NCI-H1417 treated with DMSO at 0.1 percent for 48 hours (cell line): ENCODE measurements at places on chromosomes 11 and 22.

DNA sequence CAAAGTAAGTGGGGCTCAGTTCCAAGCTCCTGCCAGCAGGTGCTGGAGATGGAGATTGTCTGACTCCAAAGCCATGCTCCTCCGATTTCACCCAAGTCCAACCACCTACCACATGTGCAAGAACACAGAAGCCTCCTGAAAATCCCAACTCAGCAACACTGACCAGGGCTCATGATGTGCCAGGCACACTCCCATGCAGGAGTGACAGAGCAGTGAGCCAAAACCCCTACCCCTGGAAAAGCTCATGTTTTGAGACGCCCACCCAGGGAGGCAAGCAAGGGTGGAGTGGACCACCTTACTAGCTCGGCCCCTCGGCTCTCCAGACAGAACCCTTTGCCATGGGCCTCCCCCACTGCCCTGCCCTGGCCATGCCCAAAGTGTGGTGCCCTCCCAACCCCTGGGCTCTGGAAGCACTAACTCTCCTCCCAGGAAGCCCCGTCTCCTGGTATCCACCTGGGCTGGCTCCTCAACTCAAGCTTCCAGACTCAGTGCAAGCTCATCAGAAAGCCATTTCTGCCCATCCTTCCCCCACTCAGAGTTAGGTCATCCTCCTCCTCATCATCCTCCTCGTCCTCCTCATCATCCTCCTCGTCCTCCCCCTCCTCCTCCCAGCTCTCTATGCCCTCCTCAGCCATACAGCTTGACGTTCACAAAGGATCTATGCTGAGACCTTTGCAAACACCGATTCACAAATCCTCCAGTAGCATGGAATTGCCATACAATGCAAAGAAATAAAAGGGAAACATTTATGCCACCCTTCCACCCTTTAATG lies 154.9 kb downstream of the MPPED1 start:
- no peak for DNase-seq

DNA sequence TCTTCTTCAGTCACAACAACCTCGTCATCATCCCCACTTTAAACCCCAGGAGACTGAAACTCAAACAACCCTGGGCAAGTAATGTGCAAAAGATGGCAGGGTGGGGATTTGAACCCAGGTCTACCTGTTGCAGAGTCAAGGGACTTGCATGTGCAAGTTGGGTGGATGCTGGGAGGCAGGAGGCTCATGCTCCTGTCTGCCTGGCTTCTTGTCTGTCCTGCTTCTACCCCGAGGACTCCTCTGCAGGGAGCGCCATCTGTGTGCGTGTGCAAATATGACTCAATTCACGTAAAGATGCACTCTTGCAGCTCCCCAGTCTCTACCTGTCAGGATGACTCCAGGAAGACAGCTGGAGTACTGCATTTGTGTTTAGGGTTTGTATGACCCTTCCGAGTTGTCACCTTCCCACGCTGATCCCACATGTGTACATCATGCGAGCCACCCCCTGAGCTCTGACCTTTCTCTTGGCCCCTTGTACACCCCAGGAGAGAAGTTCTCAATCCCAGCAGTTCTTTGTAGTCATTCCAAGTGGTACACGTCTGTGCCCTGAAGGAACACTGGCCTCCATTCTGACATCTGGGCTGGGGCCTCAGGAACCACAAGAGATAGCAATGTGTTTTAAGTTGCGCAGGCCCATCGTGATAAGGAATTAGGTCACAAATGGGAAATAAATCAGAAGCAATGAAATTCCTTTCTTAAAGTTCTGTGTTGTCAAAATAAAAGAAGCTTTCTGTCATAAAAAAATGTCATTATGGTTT lies 95.7 kb downstream of the CWC15 start:
- no peak for DNase-seq

DNA sequence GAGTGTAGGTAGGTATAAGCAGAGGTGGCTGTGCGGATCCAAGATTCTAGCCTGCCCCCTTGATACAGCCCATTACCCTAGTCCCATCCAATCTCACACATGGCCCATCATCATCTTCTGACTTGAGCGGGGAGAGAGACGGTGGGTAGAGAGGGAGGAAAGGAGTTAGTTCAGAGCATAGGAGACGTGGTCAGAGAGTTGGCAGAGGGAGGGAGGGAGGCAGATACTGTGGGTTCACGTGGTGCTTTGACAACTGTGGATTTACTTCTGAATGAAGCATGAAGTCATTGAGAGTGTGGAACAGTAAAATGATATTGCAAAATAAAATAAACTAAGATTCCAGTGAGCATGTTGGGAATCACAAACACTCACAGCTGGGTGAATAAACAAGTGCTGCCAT lies 31.4 kb upstream of the VPREB1 start:
- DNase-seq: no peak

- DNase-seq: no peak
Measured at GRCh38 chr11:96197801-96198701, 144.9 kb downstream of the MAML2 start.

GRCh38 chr11:16891165-16891564 lies 123.0 kb downstream of the PLEKHA7 start:
- DNase-seq: no peak

GRCh38 chr11:86519064-86519911 lies 144.6 kb downstream of the CCDC81 start:
- DNase-seq: no peak

DNA sequence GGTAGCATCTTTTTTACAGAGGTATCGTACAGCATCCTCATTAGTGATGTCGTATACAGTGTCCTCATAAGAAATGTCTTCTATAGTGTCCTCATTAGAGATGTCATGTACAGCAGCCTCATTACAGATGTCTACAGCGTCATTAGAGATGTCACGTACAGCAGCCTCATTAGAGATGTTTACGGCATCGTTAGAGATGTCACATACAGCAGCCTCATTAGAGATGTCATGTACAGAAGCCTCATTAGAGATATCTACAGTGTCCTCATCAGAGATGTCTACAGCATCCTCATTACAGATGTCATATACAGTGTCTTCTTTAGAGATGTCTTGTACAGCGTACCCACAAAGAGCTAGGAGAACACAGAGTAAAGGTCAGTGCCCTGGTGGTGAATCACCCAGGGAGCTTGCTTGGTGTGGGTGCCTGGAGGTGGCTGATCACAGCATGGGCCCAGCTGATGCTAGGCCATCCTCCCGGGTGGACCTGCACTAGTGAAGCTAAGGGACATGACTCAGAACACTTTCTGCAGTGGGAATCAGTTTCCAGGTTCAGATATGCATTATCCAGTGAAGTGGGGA lies 109.2 kb downstream of the IGLL1 start:
- no peak for DNase-seq

GRCh38 chr11:119891055-119891768 lies 162.2 kb upstream of the NECTIN1 start:
- no peak for DNase-seq

- DNase-seq: no peak
Measured at GRCh38 chr22:24436553-24436952, 9.2 kb downstream of the ADORA2A start.

DNA sequence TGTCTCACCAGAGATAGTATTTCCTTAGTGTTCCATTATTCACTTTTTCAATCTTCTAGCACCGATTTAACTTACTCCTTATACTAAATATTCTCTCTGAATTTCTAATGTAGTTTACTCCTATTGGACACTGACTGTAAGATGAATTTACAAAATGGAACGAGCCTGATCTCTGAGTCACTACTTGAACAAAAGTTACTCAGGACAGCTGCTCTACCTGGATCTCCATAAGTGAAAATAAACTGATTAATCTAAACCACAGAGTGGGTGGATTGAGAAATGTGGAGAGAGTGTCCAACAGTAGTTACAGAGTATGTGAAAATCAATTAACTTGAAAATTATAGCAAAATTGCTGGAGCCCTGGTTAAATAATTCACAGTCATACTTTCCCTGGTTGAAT lies 141.7 kb upstream of the CHORDC1 start:
- no peak for DNase-seq

DNA sequence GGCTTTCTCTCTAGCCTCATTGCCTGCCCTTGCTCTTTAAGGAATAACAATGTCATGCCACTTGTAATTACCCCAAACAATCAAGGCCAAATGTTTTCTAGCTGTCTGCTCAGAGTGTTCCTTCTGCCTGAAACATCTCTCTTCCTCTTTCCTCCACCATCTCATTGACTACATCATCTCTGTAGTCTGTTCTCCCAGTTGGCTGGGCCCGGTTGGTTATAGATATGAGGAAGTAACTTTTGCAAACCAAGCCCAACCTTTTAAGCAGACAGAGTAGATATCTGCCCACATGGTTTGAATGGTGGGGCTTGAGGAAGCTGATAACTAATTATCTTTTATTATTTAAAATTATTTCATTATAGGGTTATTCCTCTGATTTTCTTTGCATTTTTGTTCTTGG lies 104.5 kb downstream of the NTM start:
- no peak for DNase-seq

- DNase-seq: no peak
Measured at GRCh38 chr22:38638728-38639127, 17.5 kb downstream of the FAM227A start.
